Stimulated activated CD4-positive, alpha-beta T cell treated with anti-CD3 and anti-CD28 coated beads, Interleukin-15, amount 100 ng/mL, for 1 hour (primary cell): ENCODE measurements at places on chromosomes 1 and 21.

- no peak for DNase-seq
These were observed 35.2 kb upstream of the HMGB4 start for GRCh38 chr1:33828654-33829053.

DNA sequence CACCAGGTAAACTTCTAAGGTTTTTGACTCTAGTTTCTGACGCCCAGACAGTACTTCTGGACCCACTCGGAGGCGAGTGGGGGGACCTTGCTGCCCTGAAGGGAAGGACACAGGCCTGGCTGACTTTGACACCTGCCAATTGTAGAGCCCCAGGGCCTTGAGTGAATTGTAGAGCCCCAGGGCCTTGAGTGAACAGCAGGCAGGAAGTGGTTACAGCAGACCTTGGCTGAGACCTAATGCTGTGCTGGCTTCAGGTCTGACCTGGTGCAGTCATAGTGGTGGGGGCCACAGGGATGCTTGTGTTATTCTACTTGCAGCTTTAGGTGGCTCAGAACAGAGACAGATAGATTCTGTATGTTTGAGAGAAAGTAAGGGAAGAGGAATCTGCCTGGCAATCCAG lies 344.3 kb downstream of the DUSP10 start:
- no peak for DNase-seq

- no peak for DNase-seq
These were observed 5.0 kb downstream of the ADARB1 start for GRCh38 chr21:45079351-45079750.

- DNase-seq, result no peak
These were observed 73.9 kb upstream of the HAO2 start for GRCh38 chr1:119294722-119295121.

GRCh38 chr1:187842406-187843165 lies 1013.8 kb downstream of the PLA2G4A start:
- no peak for DNase-seq

DNA sequence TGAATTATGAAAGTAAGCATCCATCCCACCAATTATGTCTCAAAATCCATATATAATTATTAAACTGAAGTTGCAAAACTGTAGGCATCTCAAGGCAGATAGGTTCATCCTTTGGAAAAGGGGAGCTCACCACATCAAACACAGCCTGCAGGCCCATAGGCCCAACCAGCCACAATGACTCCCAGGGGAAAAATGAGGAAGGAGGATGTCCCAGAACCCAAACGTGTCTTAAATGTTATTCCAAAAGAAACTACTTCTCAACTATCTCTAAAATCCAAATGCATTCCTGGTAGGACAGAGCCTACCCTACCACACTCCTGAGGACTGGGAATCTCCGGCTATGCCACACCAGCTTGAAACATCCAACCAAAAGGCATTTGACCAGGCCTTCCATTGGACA lies 12.8 kb downstream of the TIAM1 start:
- DNase-seq, result no peak

- DNase-seq, result no peak
These were observed 18.5 kb downstream of the MORN1 start for GRCh38 chr1:2372551-2373490.

DNA sequence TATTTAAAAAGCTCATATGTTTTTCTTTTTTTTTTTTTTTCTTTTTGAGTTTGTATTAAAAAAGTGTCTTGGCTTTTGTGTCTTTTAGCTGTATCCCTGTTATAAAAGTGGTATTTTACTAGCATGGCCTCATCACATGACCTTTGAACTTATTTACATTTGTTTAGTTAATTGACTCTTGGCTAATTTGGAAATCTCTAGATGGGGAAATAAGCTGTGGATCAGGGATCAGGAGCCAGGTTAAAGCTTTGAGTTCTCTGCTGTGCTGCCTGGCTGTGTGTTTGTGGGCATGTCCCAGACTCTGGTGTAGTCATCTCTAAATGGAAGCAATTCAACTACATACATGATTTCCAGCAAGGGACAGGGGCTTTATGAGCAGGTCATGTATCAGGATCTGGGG lies 56.5 kb downstream of the HHAT start:
- DNase-seq, result no peak

DNA sequence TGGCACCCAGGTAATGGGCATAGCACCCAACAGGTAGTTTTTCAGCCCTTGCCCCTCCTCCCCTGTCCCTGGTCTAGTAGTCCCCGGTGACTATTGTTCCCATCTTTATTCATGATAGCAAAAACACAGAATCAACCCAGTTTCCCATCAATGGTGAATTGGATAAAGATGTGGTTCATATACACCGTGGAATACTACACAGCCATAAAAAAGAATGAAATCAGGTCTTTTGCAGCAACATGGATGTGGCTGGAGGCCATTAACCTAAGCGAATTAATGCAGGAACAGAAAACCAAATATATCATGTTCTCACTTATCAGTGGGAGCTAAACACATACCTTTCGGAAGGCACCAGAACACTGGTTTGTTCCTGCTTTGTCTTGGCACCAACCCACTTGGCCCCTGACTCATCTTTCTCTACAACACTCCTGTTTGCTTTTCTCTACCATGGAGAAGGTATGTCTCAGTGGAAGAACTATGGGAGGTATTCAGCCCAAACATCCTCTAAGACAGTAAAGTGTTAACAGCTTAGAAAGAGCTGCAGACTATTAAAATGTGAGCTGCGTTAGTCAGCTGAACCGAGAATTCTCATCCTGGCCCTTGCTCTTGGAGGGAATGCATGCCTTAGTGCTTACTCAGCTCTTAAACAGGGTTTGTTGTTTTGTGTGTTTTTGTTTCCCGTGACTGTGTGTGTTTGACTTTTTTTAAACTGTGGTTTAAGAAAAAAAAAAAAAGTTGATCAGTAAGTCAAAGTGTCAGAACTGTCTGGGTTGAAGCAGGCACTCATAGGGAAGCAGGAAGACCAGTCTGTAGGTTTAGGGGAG lies 203.0 kb downstream of the TOMM20 start:
- no peak for DNase-seq

GRCh38 chr1:231116738-231117137 lies 45.1 kb upstream of the TRIM67 start:
- DNase-seq, result no peak

DNA sequence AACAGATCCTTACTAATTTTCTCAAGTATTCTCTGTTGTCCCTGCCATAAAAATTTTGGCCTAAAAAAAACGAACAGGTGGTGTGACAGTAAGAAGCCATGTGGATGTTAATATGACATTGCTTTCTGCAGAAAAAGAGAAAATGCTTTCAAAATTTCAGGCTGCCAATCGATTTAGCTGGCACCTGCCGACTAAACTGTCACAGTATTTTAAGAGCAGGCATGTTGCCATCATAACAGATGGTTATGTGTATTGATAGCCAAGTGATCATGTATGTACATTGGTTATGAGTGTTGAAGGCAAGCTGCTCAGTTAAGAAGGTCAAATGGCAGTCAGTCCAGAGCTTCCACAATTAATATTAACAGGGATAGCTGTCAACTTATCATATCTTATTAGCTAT lies 1017.0 kb downstream of the MRPL39 start:
- DNase-seq, result no peak

DNA sequence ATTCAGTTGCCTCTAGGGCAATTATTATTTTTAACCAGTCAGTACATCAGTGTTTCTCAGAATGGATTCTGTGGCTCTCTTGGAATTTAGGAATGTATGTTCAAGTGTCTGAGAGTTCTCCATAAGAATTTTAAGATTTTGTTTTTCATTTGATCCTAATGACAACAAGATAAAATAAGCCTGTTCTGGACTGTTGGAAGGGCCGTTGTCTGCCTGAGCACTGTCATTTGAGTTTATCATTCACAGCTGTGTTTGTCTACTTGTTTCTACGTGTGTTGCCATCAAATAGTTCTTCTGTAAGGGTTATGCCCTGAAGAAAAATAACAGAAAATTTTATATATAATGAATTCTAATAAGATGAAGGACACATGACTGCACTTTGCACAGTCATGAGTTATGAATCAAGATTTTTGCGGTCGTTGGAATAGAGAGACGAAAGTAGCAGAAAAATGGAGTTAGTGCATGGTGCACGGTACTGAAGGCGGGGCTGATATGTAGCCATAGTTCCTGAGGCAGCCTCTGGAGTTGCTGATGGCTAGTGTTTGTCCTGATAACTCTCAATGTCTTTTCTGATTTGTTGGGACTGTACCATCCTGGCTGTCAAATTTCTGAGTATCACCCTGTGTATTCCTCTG lies 92.5 kb downstream of the NOS1AP start:
- DNase-seq, result no peak

GRCh38 chr1:17624611-17625233 lies 85.2 kb downstream of the ARHGEF10L start:
- no peak for DNase-seq

- no peak for DNase-seq
These were observed 34.9 kb downstream of the SSBP3 start for GRCh38 chr1:54371038-54371941.

GRCh38 chr1:94100129-94100784 lies 20.7 kb downstream of the ABCA4 start:
- no peak for DNase-seq

GRCh38 chr1:53384796-53385195 lies 56.9 kb upstream of the LRP8 start:
- no peak for DNase-seq

DNA sequence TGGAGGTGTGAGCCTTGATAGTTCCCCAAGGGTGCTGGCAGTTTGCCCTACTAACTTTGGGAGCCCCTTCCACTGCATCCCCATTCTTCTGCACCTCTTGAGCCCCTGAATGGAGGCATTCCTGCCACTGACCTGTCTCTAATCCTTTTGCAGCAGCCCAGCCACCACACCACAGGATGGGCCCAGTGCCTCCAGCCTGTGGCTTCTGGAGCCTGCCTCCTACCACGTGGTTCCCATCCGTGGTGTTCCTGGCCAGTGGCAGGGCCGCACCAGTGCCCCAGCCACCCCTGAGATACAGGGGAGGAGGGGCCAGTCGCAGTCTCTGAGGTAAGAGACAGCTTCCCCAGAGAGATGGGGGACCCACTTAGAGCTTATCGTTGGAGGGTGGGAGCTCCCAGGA lies 14.4 kb downstream of the INAVA start:
- DNase-seq, result no peak

DNA sequence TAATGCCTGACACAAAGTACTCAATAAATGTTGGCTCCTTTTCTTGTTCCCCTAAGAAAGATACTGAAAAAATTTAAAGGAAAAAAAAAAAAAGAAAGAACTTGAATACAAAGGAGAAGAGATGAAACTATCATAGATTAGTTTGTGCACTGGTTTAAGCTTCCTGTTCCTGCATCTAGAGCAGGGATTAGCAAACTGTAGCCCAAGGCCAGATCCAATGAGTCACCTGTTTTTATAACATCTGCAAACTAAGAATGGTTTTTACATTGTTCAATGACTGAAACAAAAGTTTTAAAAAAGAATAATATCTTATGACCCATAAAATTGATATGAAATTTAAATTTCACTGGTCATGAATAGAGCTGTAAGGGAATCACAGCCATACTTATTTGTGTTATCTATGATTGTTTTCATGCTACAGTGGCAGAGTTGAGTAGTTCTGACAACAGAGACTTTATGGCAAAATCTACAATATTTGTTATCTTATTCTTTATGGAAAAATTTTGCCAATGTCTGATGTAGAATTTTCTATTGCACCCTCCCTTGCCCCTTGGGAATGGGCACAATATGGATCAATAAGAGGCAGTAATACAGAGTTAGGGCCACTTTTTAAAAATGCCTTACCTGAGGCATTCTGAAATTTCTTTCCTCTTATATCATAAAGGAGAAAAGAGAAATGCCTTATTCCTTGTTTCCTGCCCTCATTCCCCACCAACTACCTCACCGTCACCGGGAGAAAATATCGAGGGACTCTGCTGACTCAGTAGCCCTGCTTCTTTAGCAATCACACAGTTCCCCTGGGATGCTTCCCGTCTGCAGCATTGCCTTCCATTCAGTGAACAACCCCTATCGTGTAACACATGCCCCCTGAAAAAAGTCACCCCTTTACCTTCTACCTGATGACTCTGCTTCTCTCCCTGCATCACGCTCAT lies 50.6 kb downstream of the WDR64 start:
- no peak for DNase-seq
